NCI-H187 treated with DMSO at 0.1 percent for 48 hours (cell line): ENCODE measurements at places on chromosomes 6 and 20.

GRCh38 chr20:20083807-20084206 lies 31.5 kb downstream of the CFAP61 start:
- peak; percentile 56 for DNase-seq

- DNase-seq: no peak
Observed at GRCh38 chr20:50373674-50374286, 136.4 kb upstream of the PTPN1 start.

GRCh38 chr6:109963598-109964170 lies 14.4 kb upstream of the GPR6 start:
- no peak for DNase-seq

DNA sequence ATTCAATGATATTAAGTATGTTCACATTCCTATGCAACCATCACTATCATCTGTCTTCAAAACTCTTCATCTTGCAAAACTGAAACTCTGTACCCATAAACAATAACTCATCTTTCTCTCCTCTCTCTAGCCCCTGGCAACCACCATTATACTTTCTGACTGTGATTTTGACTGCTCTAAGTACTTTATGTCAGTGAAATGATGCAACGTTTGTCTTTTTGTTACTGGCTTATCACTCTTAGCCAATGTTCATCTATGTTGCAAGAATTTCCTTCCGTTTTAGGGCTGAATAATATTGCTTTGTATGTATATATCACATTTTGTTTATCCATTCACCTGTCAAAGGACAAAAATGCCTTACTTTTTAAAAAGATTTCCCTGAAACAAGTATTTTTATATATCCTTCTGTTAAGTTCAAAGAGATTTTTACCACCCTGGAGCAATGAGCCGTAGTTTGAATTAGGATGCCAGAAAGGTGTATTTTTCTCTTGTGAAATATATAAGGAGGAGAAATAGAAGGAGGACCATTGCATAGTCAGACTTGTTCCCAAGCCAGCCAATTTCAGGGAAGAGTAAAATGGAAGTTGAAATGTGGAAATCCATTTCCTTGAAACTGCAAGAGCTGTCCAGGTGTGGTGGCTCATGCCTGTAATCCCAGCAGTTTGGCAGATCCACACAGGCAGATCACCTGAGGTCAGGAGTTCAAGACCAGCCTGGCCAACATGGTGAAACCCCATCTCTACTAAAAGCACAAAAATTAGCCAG lies 4.0 kb upstream of the CGAS start:
- no peak for DNase-seq

DNA sequence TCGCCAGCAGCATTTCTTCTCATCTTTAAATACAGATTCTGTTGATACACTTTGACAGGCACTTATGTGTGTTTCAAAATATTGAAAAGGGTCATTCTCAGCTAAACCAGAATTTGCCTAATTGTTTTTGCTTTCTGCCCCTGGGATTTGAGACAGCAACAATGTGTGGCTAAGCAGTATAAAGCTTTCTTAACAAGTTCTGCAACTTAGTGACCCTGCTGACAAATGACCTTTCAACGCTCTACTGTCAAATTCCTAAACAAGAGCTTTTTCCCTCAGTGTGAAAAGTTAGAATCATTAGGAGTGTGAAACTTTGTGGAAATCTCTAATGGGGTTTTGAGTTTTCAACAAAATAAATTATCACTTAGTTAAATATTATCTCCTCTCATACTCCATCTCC lies 414.6 kb downstream of the RFPL4B start:
- no peak for DNase-seq

DNA sequence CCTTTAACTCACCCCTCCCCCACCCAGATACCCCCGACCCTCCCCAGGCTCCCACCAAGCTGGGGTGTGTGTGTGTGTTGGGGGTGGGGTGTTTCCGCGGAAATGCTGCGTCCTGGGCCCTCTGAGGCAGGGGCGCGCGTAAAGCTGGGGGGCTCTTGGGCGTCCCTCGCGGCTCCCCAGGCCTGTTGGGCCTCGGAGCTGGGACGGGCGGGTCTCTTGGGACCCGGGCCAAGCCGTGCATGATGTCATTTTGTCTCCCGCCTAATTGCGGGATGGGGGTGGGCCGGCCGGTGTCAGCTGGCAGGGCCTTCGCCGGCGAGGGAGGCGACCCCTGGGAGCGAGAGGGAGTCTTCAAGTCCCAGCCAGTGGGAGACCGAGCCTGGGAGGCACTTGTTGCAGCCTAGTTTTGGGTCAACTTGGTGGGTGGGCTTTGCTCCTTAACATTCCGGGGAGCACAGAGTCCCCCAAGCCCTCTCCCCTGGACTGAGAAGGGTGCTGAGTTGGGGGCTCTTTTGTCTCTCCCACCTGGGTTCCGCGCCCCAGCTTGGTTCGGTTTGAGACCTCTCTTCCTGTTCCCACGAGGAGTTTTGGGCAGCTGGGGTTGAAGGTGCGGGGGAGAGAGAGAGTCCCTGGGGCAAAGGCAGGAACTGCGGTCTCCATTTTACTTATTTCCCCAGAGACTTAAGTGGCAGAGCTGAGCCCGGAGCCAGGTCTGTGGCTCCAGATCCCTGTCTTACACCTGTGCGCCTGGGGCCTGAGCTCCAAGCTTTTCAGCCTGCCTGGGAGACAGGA lies 623 bp downstream of the MYBL2 start:
- DNase-seq: no peak

DNA sequence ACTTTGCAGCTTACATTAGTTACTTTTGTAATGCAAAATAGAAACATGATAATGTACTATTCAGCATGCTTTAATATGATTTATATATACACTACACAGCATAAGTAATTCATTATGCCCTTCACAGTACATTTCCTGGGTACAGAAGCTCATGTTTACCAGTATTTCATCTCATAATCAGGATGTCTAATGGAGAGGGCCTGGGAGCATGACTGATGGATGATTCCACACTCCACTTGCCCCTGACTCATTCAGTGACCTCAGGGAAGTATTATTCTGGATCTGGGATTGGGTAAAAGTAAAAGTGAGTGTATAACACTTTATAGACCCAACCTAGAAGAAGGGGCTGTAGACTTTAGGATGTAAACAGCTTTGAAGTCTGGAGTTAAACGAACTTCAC lies 31.4 kb upstream of the BACH2 start:
- no peak for DNase-seq

- no peak for DNase-seq
Observed at GRCh38 chr6:149888093-149888492, 9.8 kb downstream of the RAET1E start.

- DNase-seq: no peak
Observed at GRCh38 chr6:114998492-114998891, 655.7 kb upstream of the HS3ST5 start.

DNA sequence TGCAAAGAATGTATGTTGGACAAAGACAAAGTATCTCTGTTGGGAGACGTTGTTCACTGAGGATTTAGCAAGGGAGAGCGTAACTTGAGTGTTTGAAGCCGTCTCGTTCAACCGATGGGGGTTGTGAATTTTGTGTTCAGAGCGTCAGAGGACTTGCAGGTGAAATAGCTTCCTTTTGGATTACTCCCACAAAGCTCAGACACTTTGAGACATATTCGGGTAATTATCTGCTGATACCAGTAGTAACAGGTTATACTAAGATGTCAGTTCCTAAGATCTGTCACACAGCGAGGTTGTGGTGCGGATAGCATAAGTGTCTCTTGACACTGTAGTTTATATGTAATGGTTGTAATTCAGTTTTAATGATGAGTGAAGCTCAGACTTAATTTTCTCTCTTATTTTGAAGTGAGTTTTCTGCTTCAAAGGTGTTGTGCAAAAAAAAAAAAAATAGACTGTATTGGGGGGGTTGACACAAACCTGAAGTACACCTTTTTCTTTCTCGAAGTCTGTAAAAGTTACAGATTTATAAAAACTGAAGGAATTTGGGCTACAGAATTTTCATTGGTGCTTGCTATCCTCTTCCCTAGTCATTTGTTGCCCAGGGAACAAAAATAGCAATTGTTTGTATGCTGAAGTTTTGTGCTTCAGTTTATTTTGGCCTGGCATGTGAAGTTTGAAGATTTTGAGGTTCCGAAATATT lies 1.7 kb downstream of the ASXL1 start:
- DNase-seq: no peak
